ENCODE measurements at places on chromosomes 6 and 20. TPM values are rescaled to one million over a fixed set of nuclear protein-coding genes. Genes with fewer than 3 reads are reported as not detected.
A peak's percentile ranks its signal among the peaks of the same experiment; 100 is the strongest.

Gene OPRM1
- total RNA-seq, result 0.49 TPM

Gene LRP11
- 25.3 TPM for total RNA-seq

GRCh38 chr20:13012886-13013285 is 4.1 kb downstream of the SPTLC3 start:
- DNase-seq, result no peak

DNA sequence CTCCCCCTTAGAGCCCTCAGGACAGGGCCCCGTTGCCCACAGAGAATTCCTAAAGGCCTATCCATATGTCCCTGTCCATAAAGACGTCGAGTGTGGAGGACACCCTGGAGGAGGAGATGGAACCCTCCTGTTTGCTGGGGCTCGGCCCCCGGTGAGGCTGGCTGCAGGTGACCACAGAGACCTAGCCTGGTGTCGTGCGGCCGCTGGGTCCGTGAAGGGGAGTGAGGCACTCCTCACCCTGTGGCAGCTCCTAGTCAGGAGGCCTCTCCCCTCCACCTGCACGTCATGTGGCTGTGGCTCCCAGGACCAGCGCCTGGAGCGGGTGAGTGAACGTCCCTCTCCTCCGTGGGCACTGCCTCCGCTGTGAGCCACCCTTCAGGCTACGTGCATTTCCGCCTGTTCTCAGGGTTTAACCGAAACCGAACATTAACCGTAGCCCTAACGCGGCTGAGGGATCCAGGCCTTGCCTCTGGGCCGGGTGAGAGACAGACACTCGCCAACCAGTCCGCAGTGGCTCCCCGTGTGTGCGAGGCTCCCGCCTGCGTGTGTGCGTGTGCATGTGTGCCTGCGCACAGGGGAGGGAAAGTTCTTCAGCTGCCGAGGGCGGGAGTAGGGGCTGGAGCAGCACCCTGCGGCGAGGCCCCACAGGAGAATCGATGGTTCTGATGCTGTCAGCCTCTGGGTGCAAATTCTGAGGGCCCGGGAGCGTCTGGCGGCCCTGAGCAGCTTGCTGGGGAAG is 5.9 kb upstream of the TCEA2 start:
- no peak for DNase-seq

DNA sequence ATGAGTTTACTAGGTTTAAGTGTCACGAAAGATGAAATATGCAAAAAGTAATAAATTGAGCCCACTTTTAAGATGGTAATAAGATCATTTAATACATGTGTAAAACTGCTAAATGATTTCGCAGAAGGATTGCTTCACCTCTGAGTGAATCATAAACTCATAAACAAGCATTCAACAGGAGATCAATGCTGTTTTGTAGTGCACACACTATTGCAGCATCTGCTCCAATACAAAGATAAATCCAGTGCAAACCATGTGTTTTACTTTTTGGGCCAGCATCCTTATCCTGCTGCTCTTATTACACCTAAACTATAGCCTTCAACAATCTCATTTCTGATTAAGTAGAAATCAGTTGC is 400.1 kb downstream of the NKAIN2 start:
- DNase-seq, result no peak

- no peak for DNase-seq
These were observed 25.7 kb downstream of the EZR start for GRCh38 chr6:158793432-158793831.

- DNase-seq, result no peak
These were observed 105.3 kb upstream of the KCNG1 start for GRCh38 chr20:51128198-51128597.

GRCh38 chr20:36045373-36045714 is 77.0 kb downstream of the CNBD2 start:
- no peak for DNase-seq

GRCh38 chr6:45658958-45659357 is 281.2 kb upstream of the SUPT3H start:
- DNase-seq, result no peak

DNA sequence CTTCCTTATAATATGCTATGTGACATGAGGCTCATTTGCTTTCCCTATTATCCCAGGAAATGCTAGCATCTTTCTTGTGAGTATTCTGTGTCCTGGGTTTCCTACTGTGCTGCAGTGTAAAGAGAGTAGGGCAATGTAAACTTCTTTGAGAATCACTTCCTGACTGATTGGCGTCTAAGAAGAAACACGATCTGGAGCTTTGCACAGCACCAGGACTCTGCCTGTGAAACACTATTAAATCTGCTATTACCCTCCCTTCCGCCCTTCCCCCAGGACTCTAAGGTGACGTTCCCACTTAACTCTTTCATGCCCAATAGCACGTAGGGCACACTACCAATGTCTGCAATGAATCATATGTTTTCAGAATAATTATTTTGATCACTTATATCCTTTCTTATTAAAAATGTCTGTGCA is 607.3 kb upstream of the CITED2 start:
- no peak for DNase-seq

DNA sequence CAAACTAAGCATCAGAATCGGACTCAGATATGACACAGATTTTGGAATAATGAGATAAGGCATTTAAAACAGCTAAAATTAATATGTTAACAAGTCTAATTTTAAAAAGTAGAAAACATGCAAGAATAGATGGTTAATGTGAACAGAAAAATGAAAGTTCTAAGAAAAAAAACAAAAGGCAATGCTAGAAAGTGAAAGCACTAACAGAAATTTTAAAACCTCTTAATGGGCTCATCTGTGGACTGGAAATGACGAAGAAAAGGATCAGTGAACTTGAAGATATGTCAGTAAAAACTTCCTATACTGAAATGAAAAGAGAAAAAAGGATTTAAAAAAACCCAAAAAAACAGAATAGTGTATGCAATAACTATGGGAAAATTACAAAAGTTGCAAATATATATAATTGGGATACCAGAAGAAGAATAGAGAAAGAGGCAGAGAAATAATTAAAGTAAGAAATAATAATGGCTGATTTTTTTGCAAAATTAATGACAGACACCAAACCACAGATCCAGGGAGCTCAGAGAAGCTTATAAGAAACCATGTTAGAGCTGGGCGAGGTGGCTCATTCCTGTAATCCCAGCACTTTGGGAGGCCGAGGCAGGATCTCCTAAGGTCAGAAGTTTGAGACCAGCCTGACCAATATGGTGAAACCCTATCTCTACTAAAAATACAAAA is 61.7 kb upstream of the KIF13A start:
- no peak for DNase-seq

GRCh38 chr6:44470115-44470464 is 82.6 kb downstream of the CDC5L start:
- DNase-seq, result no peak

DNA sequence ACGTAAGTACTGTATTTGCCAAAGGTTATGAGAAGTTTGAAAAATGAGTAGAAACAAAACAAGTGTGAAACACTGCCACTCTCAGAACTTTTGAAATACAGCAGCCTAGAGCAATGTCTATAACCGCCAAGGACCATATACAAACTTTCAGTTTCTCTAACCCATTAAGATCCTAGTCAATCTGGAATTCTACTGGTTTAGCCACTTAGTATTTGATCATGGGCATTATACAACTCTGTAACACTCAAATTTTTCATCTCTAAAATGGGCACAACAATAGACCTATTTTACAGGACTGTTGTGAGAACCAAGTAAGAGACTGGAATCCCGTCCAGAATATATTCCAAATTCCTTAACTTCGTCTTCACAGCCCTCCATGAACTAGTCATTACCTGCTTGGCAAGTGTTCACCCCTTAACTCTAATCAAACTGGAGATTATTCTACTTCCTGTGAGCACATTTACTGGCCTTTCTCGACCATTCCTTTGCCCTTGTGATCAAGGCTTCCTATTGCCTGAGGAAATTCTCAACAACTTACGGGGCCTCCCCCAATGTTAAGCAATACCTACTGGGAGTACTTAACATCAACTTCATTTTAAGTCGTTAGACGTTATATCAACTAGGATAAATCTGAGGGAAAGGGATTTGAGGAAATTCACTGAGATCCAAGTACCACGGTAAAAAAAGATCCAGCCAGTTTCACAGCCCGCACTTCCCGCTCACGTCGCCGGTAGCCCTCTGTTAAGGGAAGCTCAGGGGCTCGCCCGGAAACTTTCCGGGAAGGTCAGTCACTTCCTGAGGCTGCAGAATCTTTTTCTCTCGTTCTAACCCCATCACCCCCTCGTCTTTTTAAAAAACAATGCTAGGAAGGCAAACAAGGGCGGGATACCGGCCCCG is 1.1 kb downstream of the EIF2S2 start:
- peak; percentile 66 for DNase-seq

- DNase-seq, result no peak
These were observed 135.3 kb downstream of the CDH4 start for GRCh38 chr20:61387204-61387953.
